Adrenal gland (tissue), 19 donors: ENCODE measurements at places on chromosomes 11 and 22. TPM values are rescaled to one million over a fixed set of nuclear protein-coding genes. Genes with fewer than 3 reads are reported as not detected.

GRCh38 chr11:70641369-70641768, 243.0 kb downstream of the CTTN start:
- no peak for DNase-seq

The SOX6 gene
- polyA plus RNA-seq = 0.71 TPM

GRCh38 chr11:31895926-31896325, 84.8 kb upstream of the PAX6 start:
- no peak for DNase-seq

GRCh38 chr11:215581-216037, 8.1 kb downstream of the RIC8A start:
- DNase-seq = peak; percentile 49

DNA sequence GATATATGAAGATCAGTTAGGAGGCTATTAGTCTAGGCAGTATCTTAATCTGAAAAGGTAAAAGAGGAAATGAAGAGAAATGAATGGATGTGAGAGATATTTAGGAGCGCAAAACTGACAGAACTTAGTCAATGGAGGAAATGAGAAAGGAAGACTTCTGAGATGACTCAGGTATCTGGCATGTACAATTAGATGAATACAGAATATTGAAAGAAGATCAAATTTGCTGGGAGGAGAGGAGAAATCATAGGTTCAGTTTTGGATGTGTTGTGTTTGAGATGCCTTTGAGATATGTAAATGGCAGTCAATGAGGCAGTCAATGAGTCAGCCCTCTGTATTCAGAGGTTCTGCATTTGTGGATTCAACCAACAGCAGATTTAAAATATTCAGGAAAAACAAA, 42.9 kb upstream of the GAB2 start:
- no peak for DNase-seq

- DNase-seq = no peak
These were observed 14.1 kb downstream of the HRAS start for GRCh38 chr11:521177-521688.

GRCh38 chr22:45314054-45314721, 4.5 kb downstream of the FAM118A start:
- DNase-seq = no peak

GRCh38 chr11:112366012-112366411, 105.4 kb upstream of the PLET1 start:
- DNase-seq = no peak

DNA sequence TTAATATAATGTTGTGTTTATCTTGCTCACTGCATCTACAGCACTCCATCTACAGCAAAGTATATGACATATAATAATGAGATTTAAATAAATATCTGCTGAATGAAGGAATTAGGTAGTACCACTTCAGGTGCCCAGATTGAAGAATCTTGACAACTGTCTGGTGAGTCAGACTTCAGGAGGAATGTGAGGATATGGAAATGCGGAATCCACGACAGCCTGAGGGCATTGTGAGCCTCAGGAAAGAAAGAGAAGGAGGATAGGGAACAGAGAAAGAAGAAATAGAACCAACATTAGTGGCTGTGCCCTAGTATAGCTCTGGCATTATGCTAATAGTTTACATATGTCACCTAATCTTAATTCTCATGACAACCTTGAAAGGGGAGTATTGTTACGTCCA, 304.4 kb downstream of the AASDHPPT start:
- DNase-seq = no peak

GRCh38 chr22:44211946-44212930, 31.5 kb downstream of the PARVG start:
- DNase-seq = no peak

The MRGPRE gene
- not detected for polyA plus RNA-seq

The PTGDR2 gene
- 0.24 TPM for polyA plus RNA-seq

DNA sequence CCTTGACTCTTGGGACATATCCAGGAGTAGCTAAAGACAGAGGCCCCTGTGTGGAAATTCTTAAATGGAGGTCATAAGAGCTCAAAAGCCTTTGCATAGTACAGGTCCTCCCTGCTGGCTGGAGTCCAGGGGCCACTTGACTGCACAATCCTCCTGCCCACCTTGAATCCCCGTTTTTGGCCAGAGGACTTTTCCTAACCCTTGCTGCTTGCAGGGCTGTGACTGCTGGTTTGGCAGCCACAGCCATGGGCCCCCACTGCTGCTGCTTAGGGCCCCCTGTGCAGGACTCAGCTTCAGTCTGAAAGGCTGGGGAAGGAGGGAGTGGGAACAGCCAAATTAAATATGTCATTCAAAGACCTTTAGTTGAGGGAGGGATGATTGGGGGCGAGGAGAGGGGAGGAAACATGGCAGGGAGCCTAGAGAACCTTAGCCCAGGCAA, 33.4 kb downstream of the ARHGAP1 start:
- DNase-seq = peak; percentile 52
